NCI-H2107 (cell line): ENCODE measurements at places on chromosomes 4 and X.

DNA sequence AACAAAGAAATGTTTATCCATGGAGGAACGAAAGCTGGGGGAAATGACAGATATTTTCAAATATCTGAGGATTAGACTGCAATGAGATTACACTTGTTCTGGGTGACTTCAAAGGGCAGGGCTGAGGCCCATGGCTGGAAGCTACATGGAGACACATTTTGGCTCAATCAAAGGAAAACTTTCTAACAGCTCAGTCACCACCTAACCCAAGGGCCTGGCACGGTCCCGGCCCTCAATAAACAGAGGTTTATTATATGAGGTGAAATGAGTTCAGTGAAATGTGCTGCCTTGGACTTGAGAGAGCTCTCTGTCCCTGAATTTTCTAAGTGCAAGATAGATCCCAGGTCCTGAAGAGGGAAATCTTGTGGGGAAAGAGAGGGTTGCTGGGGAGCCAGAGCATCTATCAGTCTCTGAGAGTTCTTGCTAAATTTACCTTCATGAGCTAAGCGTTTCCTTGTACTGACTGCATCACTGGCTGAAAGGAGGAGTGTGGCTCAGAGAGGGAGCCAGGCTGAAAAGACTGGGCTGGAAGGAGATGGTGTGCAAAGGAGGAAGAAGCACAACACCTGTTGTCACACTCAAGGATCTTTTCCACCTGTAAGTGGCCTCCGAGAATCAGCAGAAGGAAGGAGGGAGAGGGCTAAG is 2.0 kb upstream of the RIPPLY1 start:
- DNase-seq = no peak

DNA sequence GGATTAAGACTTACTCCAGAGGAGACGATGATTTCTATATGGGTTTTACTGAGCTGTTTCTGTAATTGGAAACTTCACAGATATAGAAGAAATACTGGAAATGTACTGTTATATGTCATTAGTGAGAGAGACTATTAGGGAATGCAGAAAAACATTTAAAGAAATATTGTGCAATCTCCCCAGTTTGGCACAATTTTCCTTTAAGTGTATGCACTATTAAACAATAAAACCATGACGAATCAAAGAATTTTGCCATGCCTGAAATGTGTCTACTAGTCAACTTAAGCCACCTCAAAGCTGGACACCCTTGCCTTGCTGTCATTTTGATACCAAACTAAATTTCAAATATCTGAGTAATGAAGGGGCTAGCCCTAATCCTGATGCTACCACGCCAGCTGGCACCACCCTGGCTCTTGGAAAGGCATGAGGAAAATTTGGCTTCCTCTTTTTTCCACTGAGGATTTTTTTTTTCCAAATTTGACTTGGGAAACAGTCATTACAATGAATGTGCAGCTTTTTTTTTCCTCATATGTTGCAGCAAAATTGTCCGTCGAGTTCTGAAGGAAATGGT is 36.1 kb downstream of the MTTP start:
- DNase-seq = no peak

DNA sequence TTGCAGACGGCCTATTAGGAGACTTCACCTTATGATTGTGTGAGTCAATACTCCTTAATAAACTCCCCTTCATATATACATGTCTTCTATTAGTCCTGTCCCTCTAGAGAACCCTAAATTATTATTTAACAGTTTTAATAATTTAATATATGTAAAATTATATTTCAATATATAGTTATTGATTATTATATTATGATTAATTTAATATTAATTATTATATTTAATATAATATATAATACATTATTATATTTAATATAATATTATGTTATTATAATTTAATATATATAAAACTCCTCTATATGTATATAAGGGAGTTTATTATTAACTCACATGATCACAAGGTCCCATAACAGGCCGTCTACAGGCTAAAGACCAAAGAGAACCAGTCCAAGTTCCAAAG is 533.2 kb downstream of the ARAP2 start:
- DNase-seq = no peak

GRCh38 chr4:1767770-1768366 is 25.2 kb upstream of the FGFR3 start:
- DNase-seq = no peak

DNA sequence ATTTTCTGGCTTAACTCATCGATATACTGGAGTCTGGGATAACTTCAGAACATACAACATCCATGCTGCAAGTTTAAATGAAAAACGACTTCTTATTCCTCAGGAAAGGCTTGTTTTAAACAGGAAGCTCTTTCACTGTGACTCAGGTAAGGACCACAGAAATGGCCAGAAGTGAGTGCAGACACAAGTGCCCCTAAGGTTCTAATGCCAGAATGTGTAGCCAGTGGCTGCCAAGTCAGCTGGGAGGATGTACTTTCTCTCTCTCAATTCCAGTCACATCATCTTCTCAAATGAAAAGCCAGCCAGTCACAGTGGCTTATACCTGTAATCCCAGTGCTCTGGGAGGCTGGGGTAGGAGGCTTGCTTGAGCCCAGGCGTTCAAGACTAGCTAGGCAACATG is 144.6 kb downstream of the SH3KBP1 start:
- no peak for DNase-seq

- no peak for DNase-seq
Measured at GRCh38 chrX:68234171-68234910, 199.0 kb downstream of the OPHN1 start.

- no peak for DNase-seq
Measured at GRCh38 chr4:136841526-136841925, 690.8 kb downstream of the PCDH18 start.

- no peak for DNase-seq
Measured at GRCh38 chr4:7910263-7910896, 29.3 kb downstream of the AFAP1 start.

- no peak for DNase-seq
Measured at GRCh38 chr4:105822061-105822460, 73.2 kb upstream of the NPNT start.

- DNase-seq = no peak
Measured at GRCh38 chr4:142281999-142282398, 564.1 kb downstream of the INPP4B start.

GRCh38 chr4:20698820-20699219 is 1.4 kb upstream of the PACRGL start:
- DNase-seq = no peak

GRCh38 chr4:52704661-52705060 is 45.6 kb upstream of the USP46 start:
- DNase-seq = no peak

DNA sequence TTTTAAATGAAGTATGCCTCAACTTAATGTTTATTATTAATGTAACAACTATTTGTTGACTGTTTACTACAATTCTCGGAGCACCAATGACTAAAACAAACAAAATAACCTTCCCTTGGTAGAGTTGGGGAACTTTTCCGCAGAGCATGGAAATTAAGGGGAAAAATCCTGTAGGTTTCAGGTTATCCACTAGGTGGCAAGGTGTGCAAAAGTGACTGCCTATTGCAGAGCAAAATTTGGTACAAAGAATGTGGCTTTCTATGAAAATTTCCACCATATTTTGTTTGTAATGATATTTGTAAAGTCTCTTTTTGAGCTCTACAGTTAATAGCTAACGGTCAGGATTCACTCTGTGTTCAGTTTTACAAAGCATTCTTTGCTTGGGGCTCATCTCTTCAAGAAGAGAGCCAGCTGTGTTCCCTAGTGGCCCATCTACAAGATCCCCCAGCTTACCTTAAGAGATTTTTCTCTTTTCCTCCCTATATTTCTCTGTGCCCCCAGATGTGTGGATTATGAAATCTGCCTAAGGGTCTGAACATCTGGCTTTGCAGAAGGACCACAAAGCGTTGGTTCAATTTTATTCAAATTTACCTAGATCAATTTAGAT is 61.1 kb downstream of the FBXO8 start:
- DNase-seq = no peak

- DNase-seq = no peak
Measured at GRCh38 chr4:64893205-64893604, 484.0 kb upstream of the TECRL start.

DNA sequence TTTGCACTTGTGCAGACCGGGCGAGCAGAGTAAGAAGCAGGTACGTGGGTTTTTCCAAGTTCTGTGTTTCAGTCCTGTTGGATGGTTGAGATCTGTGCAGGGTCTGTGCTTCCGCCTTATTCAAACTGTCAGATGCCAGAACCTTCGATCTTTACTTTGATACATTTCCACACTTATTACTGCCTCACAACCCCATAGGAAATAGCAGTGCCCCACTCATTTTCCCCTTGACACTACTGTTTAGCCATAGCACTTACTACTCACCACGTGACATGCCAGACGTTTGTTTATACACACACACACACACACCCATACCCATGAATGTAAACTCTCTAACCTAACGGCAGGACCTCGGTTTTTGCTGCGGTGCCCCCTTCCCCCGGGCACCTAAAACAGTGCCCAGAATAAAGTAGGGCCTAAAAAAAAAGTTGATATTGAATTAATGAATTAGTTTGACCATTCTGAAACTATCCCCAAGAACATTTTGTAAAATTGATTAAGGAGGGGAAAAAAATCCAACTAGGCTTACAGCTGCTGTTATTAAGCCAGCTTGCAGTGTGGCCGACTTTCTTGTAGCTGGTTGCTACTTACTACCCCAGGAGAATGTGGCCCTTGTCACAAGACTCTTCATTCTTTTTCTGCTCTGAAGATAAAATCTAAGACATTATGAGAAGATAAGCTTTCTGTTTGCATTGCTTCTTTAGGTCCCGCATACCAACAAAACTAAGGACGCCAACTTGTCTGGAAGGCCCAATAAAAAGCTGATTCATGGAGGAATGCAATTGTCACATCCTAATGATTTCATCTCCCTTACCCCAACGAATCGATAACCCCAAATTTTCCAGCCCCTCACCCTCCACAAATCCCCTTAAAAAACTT is 704 bp upstream of the SEPSECS start:
- DNase-seq = no peak

- no peak for DNase-seq
Measured at GRCh38 chr4:86626066-86626465, 32.0 kb downstream of the PTPN13 start.

DNA sequence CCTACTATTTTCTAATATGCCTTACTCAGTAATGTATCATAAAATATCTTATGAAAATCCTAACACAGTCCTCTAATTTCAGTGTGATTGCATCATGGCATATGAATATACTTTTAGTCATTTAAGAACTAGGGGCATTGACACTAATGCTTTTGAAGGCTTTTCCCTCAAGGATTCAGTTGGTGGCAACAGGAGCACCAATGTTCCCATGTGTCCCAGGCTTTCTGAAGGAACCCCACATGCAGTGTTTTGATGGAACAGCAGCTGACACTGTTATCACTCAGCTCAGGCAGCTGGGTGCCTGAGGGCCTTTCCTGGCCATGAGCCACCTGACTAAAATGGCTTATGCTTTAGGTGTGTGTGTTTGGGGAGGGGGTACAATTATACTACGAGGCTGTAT is 348.3 kb downstream of the ARHGAP24 start:
- no peak for DNase-seq

- no peak for DNase-seq
Measured at GRCh38 chr4:106277140-106277675, 38.8 kb downstream of the TBCK start.

- DNase-seq = no peak
Measured at GRCh38 chr4:75671802-75672421, 1.3 kb downstream of the G3BP2 start.

DNA sequence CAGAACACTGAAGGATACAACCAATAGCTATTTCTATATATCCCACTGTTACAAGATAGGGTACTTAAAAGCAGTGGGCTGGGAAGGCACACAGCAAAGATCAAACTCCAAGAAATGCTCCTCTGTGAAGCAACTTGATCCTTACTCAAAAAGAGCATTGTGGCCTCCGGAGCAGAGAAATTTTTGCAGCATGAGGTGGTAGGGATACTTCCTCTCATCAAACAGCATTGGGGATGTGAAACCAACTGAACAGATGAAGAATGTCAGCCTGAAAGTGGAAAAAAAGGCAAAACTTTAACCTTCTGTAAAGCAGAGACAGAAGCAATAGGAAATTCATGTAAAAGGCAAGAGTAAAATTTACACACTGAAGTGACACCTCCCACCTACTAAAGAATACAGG is 92.2 kb downstream of the HUWE1 start:
- no peak for DNase-seq

- DNase-seq = peak; percentile 18
Measured at GRCh38 chr4:48546336-48546735, 56.3 kb downstream of the ZAR1 start.

GRCh38 chrX:18674417-18674787 is 2.5 kb upstream of the RS1 start:
- DNase-seq = no peak

DNA sequence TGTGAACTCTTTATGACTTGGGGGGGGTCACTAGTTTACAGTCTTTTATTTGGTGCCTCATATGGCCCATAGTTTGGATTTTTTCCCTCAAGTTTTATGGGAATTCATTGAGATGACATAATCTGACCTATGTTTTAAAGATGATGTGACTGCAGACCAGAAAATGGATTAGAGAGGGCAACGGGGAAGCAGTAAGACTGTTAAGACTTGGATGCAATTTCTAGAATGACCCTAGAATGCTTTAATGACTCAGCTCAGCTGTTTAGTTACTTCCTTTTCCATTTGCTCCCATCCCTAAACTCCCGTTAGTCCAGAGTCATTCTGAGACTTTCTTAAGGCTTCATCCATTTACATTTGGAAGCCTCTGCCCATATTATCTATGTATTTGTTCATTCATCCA is 59.9 kb upstream of the PDGFRA start:
- no peak for DNase-seq

- DNase-seq = no peak
Measured at GRCh38 chr4:146709956-146710355, 71.3 kb downstream of the POU4F2 start.

DNA sequence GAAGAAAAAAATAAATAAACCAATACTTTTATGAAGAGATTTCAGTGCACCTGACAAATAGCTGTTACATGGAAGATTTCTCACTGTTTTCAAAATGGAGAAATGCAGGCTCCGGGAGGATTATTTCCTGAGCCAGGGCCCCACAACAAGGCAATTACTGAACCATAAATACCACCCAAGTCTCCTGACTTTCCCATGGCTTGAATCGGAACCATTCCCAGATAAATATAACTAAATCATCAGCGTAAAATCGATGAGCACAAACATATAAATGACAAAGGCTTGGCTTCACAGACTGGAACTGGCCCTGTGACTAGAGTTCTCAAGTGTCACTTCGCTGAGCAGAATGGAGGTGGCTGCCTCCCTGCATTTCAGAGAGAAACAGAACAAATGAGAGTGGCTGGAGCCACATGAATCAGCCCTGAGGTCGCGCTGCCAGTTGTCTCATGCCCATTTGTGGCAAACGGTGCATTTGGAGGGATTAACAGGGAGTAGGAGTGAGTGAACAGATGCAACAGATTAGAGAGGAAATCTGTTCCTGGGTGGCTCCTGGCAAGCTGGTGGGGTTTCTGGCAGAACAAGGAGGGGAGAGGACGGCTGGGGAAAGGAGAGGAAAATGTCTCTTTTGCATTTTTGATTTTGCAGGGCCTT is 57.3 kb upstream of the STIM2 start:
- DNase-seq = peak; percentile 11

DNA sequence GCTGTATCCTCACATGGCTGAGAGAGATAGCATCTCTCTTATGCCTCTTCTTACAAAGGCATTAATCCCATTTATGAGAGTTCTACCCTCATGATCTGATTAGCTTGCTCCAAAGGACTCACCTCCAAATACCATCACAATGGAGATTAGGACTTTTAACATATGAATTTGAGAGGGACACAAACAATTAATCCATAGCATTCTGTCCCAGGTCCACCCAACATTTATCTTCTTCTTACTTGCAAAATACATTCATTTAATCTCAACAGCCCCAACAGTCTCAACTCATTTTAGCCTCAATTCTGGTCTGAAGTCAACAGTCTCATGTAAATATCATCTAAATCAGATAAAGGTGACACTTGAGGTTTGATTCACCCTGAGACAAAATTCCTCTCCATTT is 555.4 kb downstream of the RAB28 start:
- DNase-seq = no peak
